ENCODE measurements at places on chromosomes 13 and 19.

GRCh38 chr13:59537500-59537899, 626.2 kb downstream of the DIAPH3 start:
- no peak for DNase-seq

DNA sequence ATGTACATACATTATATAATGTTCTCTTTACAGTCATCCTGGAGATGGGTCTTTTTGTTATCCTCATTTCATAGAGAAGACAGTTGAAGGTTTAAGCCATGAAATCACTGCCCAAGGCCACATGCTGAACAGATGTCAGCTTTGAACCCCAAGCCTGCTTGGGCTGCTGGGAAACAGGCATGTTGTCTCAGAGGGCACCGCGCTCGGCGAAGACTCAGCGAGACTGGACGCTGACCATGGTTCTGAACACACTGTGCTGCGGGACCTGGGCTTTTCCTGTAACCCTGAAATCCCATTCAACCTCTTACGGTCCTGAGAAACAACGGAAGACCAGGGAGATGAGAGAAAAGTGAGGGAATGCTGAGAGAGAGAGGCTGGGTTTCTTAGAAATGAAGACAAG, 27.3 kb downstream of the LRFN3 start:
- peak; percentile 9 for DNase-seq

DNA sequence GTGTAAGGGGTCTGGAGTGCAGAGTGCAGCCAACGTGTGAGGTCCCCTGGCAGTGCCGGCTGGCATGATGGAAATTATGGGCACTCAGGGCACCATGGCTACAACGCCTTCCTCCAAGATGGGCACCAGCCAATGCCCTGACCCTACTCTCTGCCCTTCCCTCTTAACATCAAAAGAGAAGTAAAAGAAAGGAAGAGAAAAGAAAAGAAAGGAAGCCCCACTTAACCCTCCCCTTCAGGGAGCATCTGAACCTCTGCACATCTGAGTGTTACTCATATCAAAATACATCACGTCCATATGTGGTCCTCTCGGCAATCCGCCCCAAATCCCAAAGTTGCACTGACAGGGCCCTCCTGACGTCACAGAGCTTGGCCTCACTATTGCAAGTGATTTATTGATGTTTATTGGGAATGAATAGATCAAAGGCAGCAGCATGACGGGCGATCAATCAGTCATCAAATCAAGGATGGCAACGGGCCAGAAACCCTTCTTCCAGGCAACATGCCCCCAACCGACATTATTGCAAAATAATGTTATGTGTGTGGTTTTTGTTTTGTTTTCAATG, 1.3 kb downstream of the TSHZ3 start:
- no peak for DNase-seq

DNA sequence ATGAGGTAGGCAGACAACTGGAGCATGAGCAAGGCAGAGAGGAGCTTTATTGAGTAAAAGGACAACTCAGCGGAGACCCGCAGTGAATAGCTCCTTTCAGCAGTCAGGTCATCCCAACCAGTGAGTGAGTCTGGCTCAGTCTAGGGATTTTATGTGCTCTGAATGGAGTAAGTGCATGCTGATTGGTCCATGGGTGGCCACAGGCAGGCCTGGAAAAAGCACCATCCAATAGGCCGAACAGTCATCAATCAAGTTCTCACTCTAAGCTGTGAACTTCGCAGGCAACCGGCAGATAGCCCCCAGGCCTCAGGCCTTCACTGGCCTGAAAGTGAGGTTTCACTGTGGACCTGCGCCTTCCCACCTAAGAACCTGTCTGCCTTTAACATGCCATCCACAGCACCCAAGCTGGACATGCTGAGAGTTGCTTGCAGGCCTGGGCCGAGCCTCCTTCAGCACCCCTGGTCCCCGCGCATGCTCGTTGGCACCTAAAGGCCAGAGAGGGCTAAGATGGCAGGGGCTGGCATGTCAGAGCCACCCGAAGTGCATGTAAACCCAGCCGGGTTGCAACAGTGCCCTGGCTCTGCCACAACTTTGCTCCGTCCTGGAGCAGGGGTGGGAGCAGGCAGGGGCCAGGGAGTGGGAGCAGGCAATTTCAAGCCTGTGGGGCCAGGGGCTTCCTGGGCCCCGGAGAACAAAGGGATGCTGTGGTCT, 698.7 kb downstream of the SLITRK1 start:
- DNase-seq, result no peak

GRCh38 chr13:27367570-27367969, 56.8 kb upstream of the GTF3A start:
- no peak for DNase-seq

DNA sequence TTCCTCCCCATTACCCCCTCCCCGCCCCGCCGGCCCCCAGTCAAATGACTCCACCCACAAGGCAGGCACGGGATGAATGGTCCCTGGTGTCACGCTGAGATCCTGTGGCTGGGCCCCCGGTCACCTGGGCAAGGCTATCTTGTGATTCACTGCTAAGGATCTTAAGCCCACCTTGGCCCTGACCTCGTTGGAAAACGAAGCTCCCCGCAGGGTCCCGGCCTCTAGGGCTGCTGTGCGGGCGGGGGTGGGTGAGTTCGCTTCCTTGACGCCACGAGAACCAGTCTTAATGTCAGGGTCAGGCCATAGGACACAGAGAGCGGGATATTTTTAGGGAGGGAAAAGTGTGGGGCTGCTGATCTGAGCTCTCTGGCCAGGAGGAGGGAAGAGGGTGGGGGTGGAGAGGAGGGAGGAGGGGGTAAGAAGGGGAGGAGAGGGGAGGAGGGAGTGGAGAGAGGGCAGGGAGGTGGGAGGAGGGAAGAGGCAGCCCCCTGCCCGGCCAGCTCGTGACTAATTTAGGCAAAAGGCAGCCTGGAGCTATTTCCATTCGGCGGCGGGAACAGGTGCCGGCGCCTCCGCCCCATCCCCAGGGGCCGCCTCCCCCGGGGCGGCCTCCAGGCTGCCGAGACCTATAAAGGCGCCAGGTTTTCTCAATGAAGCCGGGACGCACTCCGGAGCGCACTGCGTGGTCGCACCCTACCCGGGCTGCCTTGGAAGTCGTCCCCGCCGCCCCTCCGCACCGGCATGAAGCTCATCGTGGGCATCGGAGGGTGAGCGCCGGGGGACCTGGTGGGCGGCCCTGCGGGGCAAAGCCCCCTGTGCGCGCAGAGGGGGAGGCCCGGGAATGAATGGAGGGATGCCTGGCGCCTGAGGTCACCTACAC, at the start of gene NMRK2:
TSS of gene NMRK2 (plus strand) at position 139 of the 880 bp plus-strand sequence. CDS start at position 742, 603 bp downstream.
- DNase-seq, result no peak

- DNase-seq, result no peak
Measured at GRCh38 chr19:57587529-57587928, 3.6 kb downstream of the ZIK1 start.

- no peak for DNase-seq
Measured at GRCh38 chr13:99577934-99578917, 77.0 kb downstream of the TM9SF2 start.

- DNase-seq, result no peak
Measured at GRCh38 chr19:18611327-18612050, 1.2 kb upstream of the TMEM59L start.

- no peak for DNase-seq
Measured at GRCh38 chr13:28822151-28822550, 2.0 kb downstream of the MTUS2 start.

DNA sequence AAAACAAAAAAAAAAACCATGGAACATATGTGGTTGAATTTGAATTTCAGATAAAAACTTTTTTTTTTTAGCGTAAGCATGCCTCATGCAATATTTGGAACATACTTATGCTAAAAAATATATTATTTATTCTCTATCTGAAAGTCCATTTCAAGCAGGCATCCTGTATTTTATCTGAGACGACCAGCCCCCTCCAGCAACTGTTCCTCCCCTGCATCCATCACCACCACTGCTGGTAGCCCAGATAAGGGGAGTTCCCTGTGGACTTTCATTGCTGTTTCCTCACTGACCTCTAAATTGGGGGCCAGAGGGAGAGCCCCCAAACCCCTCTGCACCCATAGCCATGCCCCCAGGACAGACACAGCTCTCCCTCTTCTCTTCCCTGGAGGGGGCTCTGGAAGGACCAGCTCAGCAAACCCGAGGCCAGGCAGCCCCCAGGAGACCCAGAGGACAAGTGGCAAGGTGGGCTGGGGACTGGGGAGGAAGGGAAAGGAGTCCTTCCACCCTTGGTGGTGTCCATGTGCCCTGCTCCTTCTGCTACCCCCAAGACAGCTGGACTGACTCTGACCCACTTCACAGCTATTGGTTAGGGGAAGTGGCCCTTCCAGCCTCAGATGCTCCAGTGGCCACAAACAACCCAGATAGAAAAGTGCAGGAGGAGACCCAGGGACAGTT, 6.6 kb upstream of the SIGLEC12 start:
- no peak for DNase-seq

- DNase-seq, result no peak
Measured at GRCh38 chr13:74301258-74301935, 167.2 kb upstream of the KLF12 start.

GRCh38 chr13:23673867-23674605, 103.8 kb downstream of the TNFRSF19 start:
- no peak for DNase-seq

GRCh38 chr13:114024603-114025404, 50.9 kb upstream of the C13orf46 start:
- no peak for DNase-seq

DNA sequence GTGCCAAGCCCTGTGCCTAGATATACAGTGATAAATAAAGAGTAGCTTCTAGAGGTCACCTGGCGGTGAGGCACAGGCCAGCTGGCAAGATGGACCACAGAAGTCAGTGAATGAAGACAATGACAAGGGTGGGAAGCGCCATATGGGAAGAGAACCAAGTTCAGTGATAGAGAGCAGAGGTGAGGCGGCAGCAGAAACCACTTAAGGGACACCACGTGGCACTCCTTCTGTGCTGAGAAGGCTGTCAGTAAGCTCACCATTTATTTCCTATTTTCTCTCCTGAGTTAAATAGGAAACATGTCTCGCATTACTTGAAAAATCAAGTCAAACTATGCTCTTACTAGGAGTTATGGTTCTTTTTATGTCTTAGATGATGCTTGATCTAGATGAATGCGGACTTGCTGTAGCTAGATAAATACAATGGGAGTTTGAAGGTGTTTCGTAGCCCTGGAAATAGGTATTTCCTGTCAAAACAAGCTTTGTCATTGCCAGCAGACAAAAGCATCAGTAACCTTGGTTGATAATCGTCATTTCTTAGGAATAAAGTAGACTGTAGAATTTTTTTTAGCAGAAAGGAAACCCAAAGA, 17.8 kb downstream of the ALOX5AP start:
- peak; percentile 17 for DNase-seq

DNA sequence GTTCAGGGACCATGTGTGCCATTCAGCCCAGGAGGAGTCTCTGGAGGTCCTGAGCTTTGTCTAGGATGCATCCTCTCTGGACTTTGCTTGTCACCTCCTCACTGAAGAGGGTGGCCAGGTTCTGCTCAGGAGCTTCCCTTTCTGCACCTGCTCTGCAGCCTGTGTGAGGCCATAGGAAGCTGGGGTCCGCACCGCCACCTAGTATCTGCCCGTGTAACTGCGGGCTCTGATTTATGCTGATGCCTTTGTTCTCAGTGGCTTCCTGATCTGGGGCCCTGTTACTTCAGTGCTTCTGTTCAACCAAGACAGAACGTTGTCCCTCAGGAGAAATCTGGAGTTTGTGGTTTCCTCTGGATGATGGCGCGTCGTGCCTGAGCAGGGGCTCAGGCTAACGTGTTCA, 15.5 kb downstream of the ZNF610 start:
- DNase-seq, result no peak

- no peak for DNase-seq
Measured at GRCh38 chr13:102136735-102137296, 265.0 kb downstream of the FGF14 start.

DNA sequence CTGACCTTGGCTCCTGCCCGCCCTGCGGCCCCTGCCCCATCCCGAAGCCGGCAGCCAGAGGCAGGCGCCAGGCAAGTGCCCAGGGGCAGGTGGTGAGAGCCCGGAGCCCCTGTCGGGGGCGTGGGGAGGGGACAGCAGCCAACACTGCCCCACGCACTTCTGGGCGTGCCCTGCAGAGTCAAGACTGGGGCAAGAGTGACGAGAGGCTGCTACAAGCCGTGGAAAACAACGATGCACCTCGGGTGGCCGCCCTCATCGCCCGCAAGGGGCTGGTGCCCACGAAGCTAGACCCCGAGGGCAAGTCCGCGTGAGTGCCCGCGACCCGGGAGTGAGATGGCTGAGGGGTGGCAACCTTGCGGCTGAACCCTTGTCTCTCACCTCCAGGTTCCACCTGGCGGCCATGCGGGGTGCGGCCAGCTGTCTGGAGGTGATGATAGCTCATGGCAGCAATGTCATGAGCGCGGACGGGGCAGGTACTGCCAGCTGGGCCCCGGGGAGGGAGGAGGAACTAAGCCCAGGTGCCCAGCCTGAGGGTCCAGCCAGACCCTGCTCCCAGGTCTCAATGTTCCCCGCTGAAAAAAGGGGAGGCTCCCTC, 17.3 kb downstream of the ANKRD24 start:
- DNase-seq, result no peak

GRCh38 chr19:35717665-35718344, at the start of gene KMT2B:
KMT2B (plus strand) TSS chr19:35718003; CDS start chr19:35718019, 16 bp downstream.
- no peak for DNase-seq

GRCh38 chr19:3024870-3025548, 4.1 kb downstream of the TLE2 start:
- DNase-seq, result no peak

DNA sequence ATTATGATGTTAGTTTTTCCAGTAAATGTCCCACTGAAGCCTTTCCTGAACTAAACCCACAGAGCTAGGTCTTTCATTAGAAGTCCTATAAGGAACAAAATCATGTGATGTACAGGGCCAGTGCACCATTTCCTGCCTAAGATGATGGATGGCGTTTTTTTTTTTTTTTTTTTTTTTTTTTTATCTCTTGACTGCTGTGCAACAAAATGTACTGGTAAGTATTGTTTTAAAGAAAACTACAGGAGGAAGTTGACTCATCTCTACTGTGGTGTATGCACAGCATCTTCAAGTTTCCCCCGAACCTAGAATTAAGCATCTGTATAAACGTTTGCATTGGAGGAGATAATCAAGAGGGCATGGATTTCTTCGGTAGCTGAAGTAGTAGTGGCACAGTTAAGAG, 197.5 kb downstream of the NBEA start:
- no peak for DNase-seq

DNA sequence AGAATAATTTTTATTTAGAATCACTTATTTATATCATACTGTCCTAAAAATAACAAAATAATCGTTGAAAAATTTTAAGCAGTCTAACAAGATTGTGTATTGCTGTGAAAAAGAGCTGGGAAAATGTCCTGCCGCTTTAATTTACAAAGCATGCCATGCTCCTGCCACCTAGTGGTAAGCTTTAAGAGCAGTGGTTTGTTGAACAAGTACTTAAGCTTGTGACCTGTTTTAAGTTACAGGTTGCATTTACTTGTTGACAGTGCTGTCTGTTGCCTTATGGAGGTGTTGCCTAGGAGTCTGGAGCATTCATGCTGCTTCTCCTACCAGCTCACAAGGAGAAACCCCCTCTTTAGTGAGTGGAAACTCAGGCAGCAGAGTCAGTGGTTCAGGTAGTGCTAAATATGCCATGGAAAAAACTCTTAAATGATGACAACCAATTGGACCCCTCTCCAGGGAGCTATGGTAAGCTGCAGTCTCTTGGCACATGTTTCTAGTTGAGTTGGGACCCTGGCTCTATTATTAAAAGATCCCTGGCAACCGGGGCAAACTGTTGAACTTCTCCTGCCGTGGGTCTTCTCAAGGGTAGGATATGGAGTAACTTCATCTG, 68.4 kb downstream of the SPATA13 start:
- peak; percentile 46 for DNase-seq

GRCh38 chr19:44278181-44278690, 18.6 kb downstream of the ZNF233 start:
- no peak for DNase-seq

All from stimulated activated naive CD4-positive, alpha-beta T cell (primary cell).